Hair follicular keratinocyte (primary cell): ENCODE measurements at places on chromosomes 5 and 9. TPM values are rescaled to one million over a fixed set of nuclear protein-coding genes. Genes with fewer than 3 reads are reported as not detected.

RBM27 gene
- total RNA-seq: 11.5 and 13.4 TPM in 2 replicates

FOXD4 gene
- 0.08 and 0.65 TPM in 2 replicates for total RNA-seq

PCDHA2 gene
- total RNA-seq: not detected in 2 replicates

IL13 gene
- not detected in 2 replicates for total RNA-seq

PFN3 gene
- not detected in 2 replicates for total RNA-seq

FRMPD1 gene
- total RNA-seq: under 0.01 TPM in 1 of 2 replicates, not detected in the other

TIGD6 gene
- total RNA-seq: 2.3 and 4.2 TPM in 2 replicates

CDC20B gene
- not detected in 2 replicates for total RNA-seq

SGCD gene
- total RNA-seq: not detected in 2 replicates

TICAM2 gene
- 0.47 and 1.4 TPM in 2 replicates for total RNA-seq

PTPDC1 gene
- total RNA-seq: 4.9 and 6.4 TPM in 2 replicates

TPRN gene
- 4.9 and 6.7 TPM in 2 replicates for total RNA-seq

FGF1 gene
- 0.19 TPM in 1 of 2 replicates, not detected in the other for total RNA-seq

PCDH1 gene
- 0.49 and 5.6 TPM in 2 replicates for total RNA-seq

ANKRD20A1 gene
- not detected in 2 replicates for total RNA-seq

NKD2 gene
- total RNA-seq: 0.47 TPM in 1 of 2 replicates, not detected in the other
